ENCODE measurements at places on chromosomes 7 and 10. TPM values are rescaled to one million over a fixed set of nuclear protein-coding genes. Genes with fewer than 3 reads are reported as not detected.

Gene EPHB4
- 46.7 TPM for total RNA-seq

Gene VWA2
- not detected for total RNA-seq

Gene PSMC2
- total RNA-seq: 150 TPM

Gene PVRIG
- total RNA-seq: not detected

Gene GHRHR
- not detected for total RNA-seq

Gene NKX2-3
- total RNA-seq: not detected

Gene KIN
- total RNA-seq: 11.9 TPM

Gene DENND2A
- 0.38 TPM for total RNA-seq
